ENCODE measurements at places on chromosomes 12 and 14.
A peak's percentile ranks its signal among the peaks of the same experiment; 100 is the strongest.

DNA sequence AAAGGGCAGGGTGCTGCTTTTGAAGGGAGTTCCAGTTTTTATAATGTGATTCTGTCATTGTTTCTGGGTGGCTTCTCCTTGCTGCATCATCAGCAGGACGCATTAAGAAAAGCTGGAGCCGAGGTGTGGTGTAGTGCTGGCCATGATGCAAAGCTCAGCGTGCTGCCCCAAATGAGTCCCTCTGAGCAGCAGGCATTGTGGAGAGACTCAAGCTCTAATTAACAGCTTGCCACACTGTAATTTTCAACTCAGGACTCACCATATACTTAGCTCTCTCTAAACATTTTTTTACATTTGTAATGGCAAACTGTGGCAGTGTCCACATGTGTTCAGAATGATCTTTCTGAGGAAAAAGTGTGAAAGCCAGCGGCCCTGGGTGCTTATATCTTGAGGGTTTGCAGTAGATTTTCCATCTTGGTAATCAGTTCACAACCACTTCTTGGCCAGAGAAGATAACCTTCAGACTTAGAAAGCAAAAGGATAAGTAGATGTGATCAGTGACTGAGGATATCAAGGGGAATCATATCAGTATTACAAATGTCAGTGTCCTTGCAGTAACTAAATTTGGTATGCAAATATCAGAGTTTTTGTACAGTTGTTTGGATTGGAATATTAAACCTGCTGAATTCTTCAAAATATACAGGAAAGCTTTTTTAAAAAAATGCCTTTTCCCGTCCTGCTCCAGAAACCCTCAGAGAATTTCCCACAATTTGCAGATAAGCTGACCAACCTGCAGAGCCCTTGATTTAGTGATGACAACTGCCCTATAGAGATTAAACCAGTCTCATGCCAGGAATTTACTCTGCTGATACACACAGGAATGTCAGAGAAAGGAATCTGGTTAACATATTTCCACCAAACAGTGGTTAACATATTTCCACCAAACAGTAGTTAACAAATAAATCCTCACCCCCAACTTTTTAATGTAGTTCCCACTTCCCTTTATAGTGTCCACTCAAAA is 63.6 kb downstream of the DAAM1 start:
- no peak overlapping the region for H3K27ac ChIP-seq
- peaks cover 11% of the 10 kb centered on the region for H3K4me1 ChIP-seq
- no peak overlapping the region for H3K4me3 ChIP-seq
- H3K36me3 ChIP-seq: no peaks in the 10 kb centered on the region

- no peak overlapping the region for H3K4me3 ChIP-seq
- H3K36me3 ChIP-seq: no peaks in the 10 kb centered on the region
- H3K4me1 ChIP-seq: no peaks in the 10 kb centered on the region
- no peaks in the 10 kb centered on the region for H3K27me3 ChIP-seq
- no peak for DNase-seq
- no peak overlapping the region for H3K27ac ChIP-seq
These were observed 151.0 kb upstream of the LMO3 start for GRCh38 chr12:16756833-16757555.

GRCh38 chr12:130977046-130977742 is 23.5 kb downstream of the ADGRD1 start:
- no peak for DNase-seq
- no peak overlapping the region for H3K4me3 ChIP-seq
- H3K27me3 ChIP-seq: no peaks in the 10 kb centered on the region
- no peaks in the 10 kb centered on the region for H3K4me1 ChIP-seq
- H3K36me3 ChIP-seq: no peaks in the 10 kb centered on the region

- H3K4me1 ChIP-seq: peaks cover 22% of the 10 kb centered on the region
- no peak overlapping the region for H3K27ac ChIP-seq
- H3K36me3 ChIP-seq: no peaks in the 10 kb centered on the region
- DNase-seq: no peak
- H3K27me3 ChIP-seq: no peaks in the 10 kb centered on the region
These were observed 6.7 kb upstream of the ALDH2 start for GRCh38 chr12:111759991-111760390.

GRCh38 chr12:66719862-66720261 is 41.0 kb upstream of the GRIP1 start:
- H3K27ac ChIP-seq: no peak overlapping the region
- no peak for DNase-seq
- no peak overlapping the region for H3K4me3 ChIP-seq
- no peaks in the 10 kb centered on the region for H3K27me3 ChIP-seq
- no peaks in the 10 kb centered on the region for H3K36me3 ChIP-seq

DNA sequence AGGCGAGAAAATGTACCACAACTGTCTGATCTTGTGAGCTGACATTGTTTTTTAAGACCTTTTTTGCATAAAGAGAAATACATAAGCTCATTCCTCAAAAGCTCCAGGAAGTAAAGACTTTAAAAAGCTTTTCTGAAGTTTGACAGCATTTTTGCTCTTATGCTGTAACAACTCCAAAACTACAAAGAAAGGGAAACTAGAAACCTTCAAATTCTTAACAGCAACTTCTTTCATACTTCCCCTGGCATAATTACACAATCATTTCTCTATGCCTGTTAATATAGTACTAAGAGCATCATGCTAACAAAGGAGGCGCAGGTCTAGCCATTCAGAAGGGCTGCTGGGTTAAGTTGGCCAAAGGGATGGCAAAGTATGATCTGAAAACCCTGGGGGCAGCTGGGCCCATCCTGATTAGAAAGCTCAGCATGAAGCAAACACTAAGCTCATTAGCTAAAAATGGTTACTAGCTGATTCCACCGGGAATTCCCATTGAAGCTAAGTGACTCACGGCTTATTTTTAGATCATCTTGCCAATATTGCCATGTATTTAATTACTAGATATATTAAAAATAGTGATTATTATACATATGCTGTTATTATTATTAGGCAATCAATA is 26.1 kb upstream of the ANP32D start:
- no peaks in the 10 kb centered on the region for H3K27me3 ChIP-seq
- H3K27ac ChIP-seq: no peak overlapping the region
- H3K36me3 ChIP-seq: no peaks in the 10 kb centered on the region
- H3K4me1 ChIP-seq: no peaks in the 10 kb centered on the region

DNA sequence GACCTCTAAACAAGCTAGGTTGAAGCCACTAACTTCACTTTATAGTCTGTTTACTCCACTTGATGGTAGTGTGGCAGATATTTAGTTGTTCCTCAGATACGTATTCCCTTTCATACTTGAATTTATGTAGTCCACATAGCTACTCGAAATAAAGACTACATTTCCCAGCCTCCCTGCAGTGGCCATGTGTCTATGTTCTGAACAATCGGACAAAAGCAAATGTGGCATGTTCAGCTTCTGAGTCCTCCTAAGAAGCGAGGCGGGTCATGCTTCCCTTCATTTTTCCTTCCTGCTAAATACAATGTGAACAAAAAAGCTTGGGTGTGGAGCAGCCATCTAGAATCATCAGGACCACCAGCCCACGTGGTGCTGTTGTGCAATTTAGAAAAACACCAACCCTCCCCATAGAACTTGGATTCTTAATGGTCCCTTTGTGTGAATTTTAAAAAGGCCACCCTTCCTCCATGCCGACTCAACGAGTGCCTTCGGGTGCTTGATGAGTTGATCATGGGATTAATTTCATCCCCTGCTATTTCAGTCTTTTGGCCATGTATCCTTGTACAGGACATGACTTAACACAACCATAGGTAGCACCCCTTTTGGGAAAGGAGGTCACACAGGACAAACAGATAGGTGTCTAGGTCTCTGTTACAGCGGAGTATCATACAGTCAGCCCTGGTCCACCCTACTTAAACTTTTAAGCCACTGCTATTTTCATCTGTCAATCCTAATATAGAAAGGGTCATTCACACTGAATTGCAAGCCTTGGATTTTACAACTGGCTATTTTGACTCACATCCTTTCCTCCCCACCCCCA is 60.7 kb downstream of the ZFC3H1 start:
- peaks cover 7% of the 10 kb centered on the region for H3K36me3 ChIP-seq
- no peak overlapping the region for H3K4me3 ChIP-seq
- no peaks in the 10 kb centered on the region for H3K4me1 ChIP-seq

- H3K36me3 ChIP-seq: no peaks in the 10 kb centered on the region
- no peaks in the 10 kb centered on the region for H3K4me1 ChIP-seq
- no peaks in the 10 kb centered on the region for H3K27me3 ChIP-seq
These were observed 27.2 kb downstream of the ARF6 start for GRCh38 chr14:49919825-49920659.

DNA sequence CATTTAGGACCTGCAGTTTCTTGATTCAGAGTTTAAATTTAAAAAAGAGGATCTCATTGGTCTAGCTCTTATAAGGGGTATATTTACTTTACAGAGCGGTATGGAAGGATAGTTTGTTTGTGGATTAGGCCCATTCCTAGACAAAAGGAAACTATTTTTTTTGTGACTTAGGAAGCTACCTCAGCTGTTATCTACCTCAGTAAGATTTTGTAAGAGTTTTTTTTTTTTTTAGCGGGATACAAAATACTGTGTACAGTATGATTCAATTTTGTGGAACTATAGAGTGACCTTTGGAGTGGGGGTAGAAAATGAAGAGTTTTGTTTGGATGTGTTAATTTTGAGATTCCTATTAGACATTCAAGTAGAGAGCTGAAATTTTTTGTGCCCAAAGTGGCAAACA is 104.6 kb upstream of the ATF1 start:
- no peaks in the 10 kb centered on the region for H3K4me1 ChIP-seq
- no peak overlapping the region for H3K27ac ChIP-seq
- H3K36me3 ChIP-seq: no peaks in the 10 kb centered on the region

GRCh38 chr14:21974741-21975140 is 301.1 kb upstream of the OR4E1 start:
- H3K27ac ChIP-seq: no peak overlapping the region
- H3K36me3 ChIP-seq: no peaks in the 10 kb centered on the region
- no peak for DNase-seq
- no peak overlapping the region for H3K4me3 ChIP-seq

DNA sequence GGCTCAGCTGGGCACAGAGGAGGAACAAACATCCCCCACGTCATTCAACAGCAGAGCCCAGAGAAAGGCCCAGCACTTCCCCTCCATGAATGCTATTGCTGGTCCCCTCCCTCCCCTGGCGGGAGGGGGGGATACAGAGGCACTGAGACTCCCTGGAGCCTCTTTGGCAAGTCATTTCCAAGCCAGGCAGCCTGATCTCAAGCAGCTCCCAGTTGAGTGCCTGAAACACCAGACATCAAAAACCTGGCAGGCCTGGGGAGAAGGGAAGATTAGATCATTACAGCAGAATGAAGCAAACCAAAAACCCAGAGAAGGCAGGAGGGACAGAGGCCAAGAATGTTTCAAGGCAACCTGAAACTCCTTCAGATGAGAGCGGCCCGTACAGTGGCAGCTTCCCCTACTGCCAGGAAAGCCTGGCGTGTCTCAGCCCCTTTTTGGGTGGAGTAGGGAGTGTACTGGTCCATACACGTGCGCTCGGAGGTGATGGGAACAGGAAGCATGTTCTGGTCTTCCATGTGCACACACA is 92.1 kb downstream of the LRRC74A start:
- no peak for DNase-seq
- H3K4me3 ChIP-seq: no peak overlapping the region
- H3K27ac ChIP-seq: peak overlapping the region; percentile 85
- H3K36me3 ChIP-seq: no peaks in the 10 kb centered on the region
- H3K4me1 ChIP-seq: peaks cover 27% of the 10 kb centered on the region

- H3K27ac ChIP-seq: no peak overlapping the region
- H3K4me1 ChIP-seq: no peaks in the 10 kb centered on the region
- no peak for DNase-seq
- H3K36me3 ChIP-seq: no peaks in the 10 kb centered on the region
- H3K4me3 ChIP-seq: no peak overlapping the region
These were observed 59.0 kb downstream of the FAR2 start for GRCh38 chr12:29208060-29208459.

GRCh38 chr12:71164568-71165197 is 6.9 kb upstream of the TSPAN8 start:
- H3K4me1 ChIP-seq: no peaks in the 10 kb centered on the region
- no peak overlapping the region for H3K27ac ChIP-seq
- DNase-seq: no peak

- no peak for DNase-seq
- no peaks in the 10 kb centered on the region for H3K27me3 ChIP-seq
- H3K4me3 ChIP-seq: peak overlapping the region; percentile 45
These were observed 20.2 kb upstream of the OASL start for GRCh38 chr12:121059031-121059898.
